ENCODE measurements at places on chromosomes 2 and 18.

DNA sequence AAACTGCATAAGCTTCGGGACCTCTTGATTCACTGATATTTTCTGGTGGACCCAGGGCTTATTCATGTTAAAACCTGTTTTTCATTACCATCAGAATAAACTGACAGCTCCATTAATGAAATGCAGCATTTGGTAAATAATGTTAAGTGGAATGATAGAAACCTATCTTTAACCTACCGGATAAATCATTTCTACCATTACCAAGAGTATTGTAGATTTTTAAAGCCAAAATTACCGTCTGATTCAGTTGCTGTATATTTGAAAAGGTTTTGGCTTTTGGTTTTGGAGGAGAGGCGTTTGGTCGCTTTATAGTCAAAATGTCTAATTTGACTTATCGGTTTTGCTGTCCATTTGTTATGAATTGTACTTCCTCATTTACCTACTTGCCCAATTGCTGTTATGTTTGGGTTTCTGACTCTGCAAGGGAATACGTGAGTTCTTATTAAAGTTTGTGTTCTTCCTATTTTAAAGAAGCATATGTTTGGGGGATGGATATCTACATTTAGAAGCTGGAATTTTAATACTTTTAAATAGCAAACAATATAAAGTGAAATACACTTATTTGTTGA, 1.0 kb upstream of the CUL3 start:
- DNase-seq: no peak

- DNase-seq: no peak
Observed at GRCh38 chr18:1053331-1054315, 149.0 kb downstream of the ADCYAP1 start.

DNA sequence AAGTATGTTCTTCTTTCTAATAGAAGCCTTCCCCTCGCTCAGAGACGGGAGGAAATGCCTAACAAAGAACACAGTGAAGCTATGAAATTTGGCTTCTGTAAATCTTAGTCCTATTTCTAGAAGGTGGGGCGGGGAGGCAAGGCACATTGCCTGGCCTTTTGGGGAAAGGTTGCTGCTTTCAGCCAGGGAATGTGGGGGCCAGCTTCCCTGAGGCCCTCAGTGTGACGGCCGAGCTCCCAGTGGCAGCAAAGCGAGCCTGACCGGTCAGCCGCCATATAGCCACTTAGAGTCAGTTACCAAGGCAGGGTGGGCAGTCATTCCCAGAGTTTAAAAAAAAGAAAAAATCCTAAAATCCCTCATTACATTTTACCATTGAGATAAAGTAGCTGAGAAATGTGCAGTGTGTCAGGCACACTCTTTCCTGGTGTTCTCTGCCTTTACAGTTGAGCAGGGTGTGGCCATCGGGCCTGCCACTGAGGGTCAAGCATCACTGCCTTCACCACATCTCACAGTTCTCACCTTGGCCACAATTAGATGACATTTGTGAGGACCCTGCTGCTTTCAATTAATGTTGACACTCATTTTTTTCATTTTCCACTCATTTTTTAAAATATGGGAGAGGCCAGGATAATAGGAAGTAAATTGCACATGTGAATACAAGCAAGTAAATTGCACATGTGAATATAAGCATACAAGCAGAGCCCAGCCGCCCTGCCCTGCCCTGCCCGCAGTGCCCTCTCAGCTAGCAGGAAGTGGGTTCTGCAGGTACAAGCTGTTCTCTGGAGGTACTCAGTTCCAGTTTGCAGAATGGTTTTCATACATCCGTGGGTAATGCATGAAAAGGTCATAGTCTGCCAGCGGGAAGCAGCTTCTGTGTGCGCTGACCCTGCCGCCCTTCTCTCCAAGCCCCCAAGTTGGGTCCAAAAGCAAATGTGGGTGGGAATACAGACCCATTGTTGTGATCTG, 76.9 kb downstream of the WDSUB1 start:
- no peak for DNase-seq

- DNase-seq: no peak
Observed at GRCh38 chr2:191023235-191023679, 9.3 kb upstream of the STAT1 start.

DNA sequence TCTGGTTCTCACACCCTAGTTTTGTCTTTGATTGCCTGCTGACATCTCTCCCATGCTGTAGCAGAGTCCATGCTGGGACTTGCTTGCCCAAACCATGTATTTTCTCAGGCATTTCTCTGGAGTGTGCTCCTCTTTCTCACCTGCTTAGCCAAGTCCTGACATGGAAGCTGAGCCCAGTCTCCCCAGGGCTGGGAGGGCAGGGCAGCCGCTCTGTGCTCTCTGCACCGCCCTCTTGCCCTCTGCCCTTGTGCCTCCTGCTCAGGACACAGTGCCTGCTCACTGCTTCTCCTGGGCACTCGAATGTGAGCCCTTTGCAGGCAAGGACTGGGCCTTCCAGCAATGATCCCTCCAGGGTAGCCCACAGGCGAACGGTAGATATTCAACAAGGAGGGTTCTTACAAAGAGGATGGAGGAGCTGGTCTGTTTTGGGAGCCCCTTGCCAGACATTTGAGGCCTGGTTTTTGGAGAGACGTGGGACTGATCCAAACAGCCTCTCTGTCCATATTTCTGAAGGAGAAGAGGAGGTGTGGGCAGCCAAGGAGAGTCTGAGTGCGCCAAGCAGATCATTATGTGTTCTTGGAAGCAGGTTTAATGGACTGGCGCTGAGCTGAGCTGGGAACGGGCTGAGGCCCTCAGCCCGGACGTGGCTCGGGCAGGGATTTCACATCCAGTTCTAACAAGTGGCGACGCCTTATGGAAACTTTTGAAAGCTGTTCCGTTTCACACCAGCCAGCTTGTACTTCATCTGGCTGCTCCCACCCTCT, 4.0 kb downstream of the SLC14A2 start:
- no peak for DNase-seq

DNA sequence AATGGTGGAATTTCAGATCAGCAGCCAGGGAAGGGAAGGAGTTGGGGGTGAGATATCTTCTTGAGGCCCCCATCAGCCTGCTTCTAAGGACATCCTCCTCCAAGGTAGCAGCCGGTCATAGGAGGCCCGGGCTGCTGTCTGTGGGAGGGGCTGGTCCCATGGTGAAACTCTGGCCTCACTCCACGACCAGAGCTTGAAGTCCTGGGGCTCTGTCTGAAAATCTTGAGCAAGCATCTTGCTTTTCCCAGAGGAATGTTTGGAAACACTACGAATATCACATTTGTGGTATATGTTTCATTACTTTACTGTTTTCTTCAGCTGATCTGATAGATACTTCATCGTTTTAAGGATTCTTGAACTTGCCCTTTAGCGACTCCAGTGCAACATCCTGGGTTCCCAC, 103.7 kb downstream of the CTAGE1 start:
- DNase-seq: no peak

DNA sequence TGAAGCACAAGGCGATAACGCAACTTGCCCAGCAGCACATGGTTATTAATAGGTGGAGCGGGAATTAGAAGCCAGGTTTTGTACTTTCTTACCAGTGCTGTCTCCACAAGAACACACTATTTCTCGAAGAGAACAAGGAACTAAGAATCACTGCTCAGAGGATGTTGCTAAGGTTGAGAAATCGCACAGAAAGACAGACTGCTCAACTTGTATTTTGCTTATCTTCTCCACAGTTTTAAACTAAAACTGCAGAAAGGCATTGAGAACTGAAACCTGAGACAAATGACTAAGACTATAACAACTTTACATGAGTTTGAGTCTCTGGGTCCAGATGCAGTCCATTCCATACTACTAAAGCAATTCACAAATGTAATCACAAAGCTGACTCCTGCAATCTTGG, 6.2 kb downstream of the PRKD3 start:
- DNase-seq: no peak

GRCh38 chr2:7004636-7005035, 87.4 kb downstream of the RNF144A start:
- no peak for DNase-seq

DNA sequence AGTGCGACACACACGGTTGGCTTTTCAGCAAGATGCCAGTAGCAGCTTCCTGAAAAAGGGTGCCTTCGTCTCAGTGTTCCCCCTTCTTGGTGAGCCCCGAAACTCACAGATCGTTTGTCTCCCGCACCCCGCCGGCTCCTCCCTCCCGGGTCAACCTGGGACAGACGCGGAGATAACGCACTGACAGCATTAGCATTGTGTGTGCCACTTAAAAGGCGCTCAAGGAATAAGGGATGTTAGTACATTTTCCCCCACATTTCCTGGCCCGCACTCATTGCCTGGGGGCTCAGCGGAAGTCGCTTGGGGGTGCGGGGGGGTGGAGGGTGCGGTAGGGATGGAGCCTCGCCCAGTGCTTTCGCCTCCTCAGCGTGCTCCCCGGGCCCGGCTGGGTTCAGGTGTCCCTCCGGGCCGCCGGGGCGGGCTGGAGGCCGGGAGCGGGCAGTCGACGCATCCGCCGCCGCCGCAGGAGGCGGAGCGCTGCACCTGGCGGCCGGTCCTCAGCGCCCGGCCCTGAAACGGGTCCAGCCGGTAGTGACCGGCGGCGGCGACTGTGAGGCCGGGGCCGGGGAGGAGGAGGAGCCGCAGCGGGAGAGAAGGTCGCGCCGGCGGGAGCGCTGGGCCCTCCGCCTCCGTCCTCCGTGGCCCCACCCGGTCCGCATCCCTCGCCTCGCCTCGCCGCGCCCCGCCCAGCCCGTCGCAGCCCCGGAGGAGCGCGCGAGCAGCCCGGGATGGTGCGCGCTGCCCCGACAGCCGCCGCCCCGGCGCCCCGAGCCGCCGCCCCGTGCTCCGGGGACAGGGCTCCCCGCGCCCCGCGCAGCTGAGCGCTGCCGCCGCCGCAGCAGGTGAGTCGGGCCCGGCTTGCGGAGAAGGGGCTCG, at the start of gene MFSD6:
Gene MFSD6, plus strand, starts transcription at position 694 of the 876 bp plus-strand sequence. CDS start 27,675 bp downstream, outside the sequence.
- DNase-seq: peak; percentile 38

GRCh38 chr18:13503836-13504235, 222.5 kb downstream of the FAM210A start:
- DNase-seq: no peak

GRCh38 chr2:137333386-137334165, 568.2 kb downstream of the THSD7B start:
- no peak for DNase-seq

DNA sequence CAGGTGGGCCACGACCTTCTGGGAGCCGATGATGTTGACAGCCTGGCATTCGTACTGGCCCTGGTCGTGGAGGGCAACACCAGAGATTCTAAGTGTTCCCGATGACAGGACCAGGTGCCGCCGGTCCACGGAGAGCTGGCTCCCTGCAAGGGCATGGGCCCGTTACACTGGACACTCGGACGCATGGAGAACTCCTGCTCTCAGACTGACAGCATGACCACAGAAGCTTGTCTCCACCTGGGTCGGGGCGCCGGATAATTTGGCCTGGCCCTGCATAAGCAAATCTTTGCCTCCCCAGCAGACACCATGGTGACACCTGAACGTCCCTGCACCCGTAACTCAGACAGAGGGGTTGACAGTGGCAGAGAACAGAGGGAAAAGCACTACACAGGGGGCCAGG, 80.7 kb downstream of the PXDN start:
- DNase-seq: no peak

DNA sequence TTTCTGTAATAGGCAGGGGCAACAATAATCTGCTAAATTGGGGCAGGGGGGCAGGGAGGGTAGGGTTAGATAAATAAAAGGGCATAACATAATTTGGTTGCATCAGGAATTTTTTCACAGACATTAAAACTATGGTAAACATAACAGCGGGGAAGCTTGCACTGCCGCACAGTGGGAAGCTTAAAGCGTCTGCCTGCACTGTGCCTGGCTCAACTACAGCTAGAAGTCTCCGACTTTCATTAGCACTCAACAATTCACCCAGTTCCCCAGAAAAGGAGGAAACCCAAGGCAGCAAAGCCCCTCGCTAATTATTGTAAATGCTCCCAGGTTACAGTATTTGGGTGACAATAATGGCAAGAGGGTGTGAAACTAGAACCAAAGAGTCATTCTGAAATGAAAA, 562.9 kb downstream of the ARHGAP15 start:
- no peak for DNase-seq

- DNase-seq: no peak
Observed at GRCh38 chr2:7830616-7831015, 851.2 kb upstream of the ID2 start.

GRCh38 chr2:206804326-206804725, 38.9 kb downstream of the FASTKD2 start:
- no peak for DNase-seq

- DNase-seq: no peak
Observed at GRCh38 chr2:127658146-127658545, 12.2 kb downstream of the GPR17 start.

DNA sequence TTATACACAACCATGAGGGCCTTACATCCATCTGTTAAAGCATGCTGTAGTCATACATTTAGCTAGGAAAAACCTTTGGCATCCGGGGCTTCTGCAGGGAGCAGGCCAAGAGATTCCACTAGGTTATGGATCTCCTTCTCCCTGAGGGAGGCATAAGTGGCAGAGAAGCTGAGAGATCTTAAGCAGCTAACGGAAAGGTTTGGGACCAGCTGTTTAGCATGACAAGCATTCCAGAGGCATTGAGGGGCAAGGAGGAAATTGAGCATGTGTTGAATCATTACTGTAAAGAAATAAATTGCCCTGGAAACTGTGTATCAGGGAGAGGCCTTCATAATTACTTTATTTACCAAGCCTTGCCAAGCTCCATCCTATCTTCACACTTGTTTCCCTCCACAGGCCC, 643.1 kb downstream of the CNTNAP5 start:
- no peak for DNase-seq

GRCh38 chr2:239797316-239797715, 227.8 kb downstream of the NDUFA10 start:
- no peak for DNase-seq

DNA sequence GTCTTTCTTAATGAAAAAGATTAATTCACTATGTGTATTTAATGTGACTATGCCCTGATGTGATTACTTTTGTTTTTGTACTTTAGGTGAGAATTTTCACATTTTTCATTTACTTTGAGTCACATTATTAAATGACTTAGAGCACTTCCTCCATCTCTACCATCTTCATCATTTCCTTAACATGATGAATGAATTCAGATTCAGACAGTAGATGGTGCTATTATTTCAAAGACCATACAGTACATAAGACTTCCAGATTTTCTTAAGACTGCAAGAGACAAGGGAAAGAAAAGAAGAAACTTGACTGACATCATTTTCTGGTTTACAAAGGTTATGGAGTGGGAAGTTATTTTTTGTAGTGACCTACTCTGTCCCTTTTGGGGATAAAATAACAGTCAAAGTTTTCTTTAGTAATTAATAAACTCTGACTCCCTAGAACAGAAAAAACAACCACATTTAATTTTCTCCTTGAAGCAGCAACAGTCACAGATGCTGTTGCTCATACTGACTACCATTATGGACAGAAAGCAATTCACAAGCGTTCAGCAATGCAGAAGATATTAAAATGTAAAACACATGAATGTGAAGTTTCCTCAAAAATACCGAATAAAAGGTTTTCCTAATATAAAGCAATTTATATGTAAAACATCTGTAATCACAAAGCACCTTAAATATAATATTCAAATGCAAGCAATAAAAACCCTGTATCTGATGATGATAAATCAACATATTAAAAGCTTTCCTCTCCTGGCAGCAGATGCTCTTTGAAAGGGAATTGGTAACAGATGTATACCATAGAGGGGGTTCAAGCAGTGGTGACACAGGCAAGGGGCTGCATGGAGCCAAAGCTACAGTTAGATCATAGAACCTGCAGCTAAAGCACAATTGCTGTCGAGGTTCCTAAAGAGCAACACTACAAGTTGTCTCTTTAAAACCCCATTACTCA, 1010.9 kb upstream of the NXPH2 start:
- DNase-seq: no peak

- DNase-seq: peak; percentile 82
Observed at GRCh38 chr2:133674433-133675331, 106.4 kb upstream of the NCKAP5 start.

All from NCI-H1105 (cell line).